ENCODE measurements at places on chromosomes 13 and 19. TPM values are rescaled to one million over a fixed set of nuclear protein-coding genes. Genes with fewer than 3 reads are reported as not detected.

DNA sequence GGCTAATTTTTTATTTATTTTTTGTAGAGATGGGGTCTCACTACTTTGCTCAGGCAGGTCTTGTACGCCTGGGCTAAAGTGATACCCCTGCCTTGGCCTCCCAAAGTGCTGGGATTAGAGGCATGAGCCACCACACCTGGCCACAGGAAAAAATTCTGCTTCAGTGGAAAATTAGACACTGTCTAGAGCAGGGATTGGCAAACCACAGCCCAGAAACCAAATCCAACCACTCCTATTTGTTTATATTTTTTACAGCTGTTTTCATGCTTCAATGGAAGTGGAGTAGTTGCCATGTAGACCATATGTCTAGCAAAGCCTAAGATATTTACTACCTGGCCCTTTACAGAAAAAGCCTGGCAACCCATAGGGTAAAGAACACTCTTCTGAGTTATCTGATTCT is 123.7 kb upstream of the MRI1 start:
- DNase-seq = no peak
- H3K27me3 ChIP-seq = no peaks in the 10 kb centered on the region
- no peak overlapping the region for H3K4me3 ChIP-seq

GRCh38 chr13:74625541-74625940 is 491.3 kb upstream of the KLF12 start:
- DNase-seq = no peak
- no peak overlapping the region for H3K4me3 ChIP-seq
- no peaks in the 10 kb centered on the region for H3K27me3 ChIP-seq

- no peaks in the 10 kb centered on the region for H3K4me1 ChIP-seq
- no peaks in the 10 kb centered on the region for H3K36me3 ChIP-seq
- H3K27me3 ChIP-seq = no peaks in the 10 kb centered on the region
- no peak overlapping the region for H3K4me3 ChIP-seq
- no peak for DNase-seq
Measured at GRCh38 chr13:57044910-57045309, 95.8 kb upstream of the PRR20A start.

GRCh38 chr13:47337781-47338507 is 441.1 kb upstream of the HTR2A start:
- no peaks in the 10 kb centered on the region for H3K4me1 ChIP-seq
- no peaks in the 10 kb centered on the region for H3K27me3 ChIP-seq
- no peak for DNase-seq
- H3K36me3 ChIP-seq = no peaks in the 10 kb centered on the region

GRCh38 chr19:8143041-8143440 is 6.4 kb downstream of the FBN3 start:
- no peaks in the 10 kb centered on the region for H3K27me3 ChIP-seq
- peaks cover 10% of the 10 kb centered on the region for H3K36me3 ChIP-seq
- DNase-seq = no peak
- H3K4me3 ChIP-seq = no peak overlapping the region

DNA sequence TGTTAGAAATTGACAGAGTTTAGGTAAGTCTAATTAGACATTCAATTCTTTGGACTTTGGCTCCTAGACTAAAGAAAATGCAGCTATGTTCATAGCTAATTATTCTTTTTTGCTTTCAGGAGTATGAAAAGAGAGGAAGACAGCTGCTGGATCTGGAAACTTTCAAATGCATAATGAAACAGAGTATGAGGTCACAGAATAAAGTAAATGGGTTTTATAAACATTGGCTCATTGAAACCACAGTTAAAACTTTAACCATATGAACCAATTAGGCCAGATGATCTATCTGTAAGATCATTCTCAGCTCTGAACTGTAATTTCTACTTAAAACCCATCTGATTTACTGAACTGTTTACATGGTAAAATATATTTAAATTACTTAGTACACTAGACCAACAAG is 82.7 kb downstream of the TEX26 start:
- peaks cover 2% of the 10 kb centered on the region for H3K4me1 ChIP-seq
- no peak overlapping the region for H3K4me3 ChIP-seq
- no peaks in the 10 kb centered on the region for H3K36me3 ChIP-seq
- no peak for DNase-seq
- H3K27me3 ChIP-seq = no peaks in the 10 kb centered on the region

GRCh38 chr13:112690283-112690929 is 568 bp downstream of the ATP11A start:
- H3K27me3 ChIP-seq = no peaks in the 10 kb centered on the region
- H3K36me3 ChIP-seq = no peaks in the 10 kb centered on the region
- no peak for DNase-seq
- peaks cover 19% of the 10 kb centered on the region for H3K4me1 ChIP-seq

DNA sequence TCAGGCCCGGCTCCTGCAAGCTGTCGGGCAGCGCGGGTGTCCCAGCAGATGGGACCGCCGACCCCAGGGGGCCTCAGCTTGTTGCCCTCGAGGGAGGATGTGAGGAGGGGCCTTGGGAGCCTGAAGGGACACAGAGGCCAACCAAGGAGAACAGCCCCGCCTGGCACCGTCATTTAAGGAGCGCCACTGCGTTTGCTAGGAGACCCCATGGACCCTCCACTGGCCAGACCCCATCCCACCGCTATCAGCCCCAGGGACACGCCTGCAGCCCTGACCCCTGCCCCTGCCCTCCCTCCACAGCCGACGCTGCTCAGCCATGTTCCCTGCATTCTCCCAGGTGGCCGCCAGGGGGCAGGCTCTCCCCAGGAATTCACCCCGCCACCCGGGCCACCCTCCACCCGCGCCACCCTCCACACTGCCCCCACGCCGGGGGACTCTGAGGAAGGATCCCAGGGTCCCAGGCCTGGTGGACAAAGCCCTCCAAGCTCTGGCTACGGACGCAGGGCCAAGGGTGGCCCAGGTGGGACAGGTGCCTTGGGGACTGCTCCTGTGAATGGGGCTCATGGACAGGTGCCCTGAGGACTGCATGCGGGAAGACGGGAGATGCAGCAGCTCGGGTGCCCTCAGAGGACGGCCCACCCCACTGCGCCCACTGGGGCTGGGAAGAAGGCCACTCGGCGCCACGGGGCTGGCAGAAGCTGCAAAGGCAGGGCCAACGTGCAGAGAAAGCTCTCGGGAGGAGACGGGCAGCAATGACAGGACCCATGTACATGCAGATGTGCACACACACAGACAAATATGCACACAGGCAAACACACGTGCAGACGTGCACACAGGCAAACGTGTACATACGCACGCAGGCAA is 34.4 kb downstream of the PIP5K1C start:
- H3K27me3 ChIP-seq = no peaks in the 10 kb centered on the region
- peaks cover 9% of the 10 kb centered on the region for H3K36me3 ChIP-seq
- H3K4me3 ChIP-seq = no peak overlapping the region
- H3K27ac ChIP-seq = no peak overlapping the region
- no peak for DNase-seq
- no peaks in the 10 kb centered on the region for H3K4me1 ChIP-seq

The IZUMO1 gene
- total RNA-seq = 1.8 TPM

The MEIOSIN gene
- not detected for total RNA-seq

The NEK5 gene
- total RNA-seq = 0.27 TPM

The MIA gene
- not detected for total RNA-seq

The PRSS57 gene
- not detected for total RNA-seq

The RYR1 gene
- total RNA-seq = 10.7 TPM

The CCL25 gene
- not detected for total RNA-seq
